Activated T-cell treated with anti-CD3 and anti-CD28 coated beads, Interleukin-2, amount 50 U/mL, for 48 hours (primary cell): ENCODE measurements at places on chromosomes 5 and 9.
A peak's percentile ranks its signal among the peaks of the same experiment; 100 is the strongest.

DNA sequence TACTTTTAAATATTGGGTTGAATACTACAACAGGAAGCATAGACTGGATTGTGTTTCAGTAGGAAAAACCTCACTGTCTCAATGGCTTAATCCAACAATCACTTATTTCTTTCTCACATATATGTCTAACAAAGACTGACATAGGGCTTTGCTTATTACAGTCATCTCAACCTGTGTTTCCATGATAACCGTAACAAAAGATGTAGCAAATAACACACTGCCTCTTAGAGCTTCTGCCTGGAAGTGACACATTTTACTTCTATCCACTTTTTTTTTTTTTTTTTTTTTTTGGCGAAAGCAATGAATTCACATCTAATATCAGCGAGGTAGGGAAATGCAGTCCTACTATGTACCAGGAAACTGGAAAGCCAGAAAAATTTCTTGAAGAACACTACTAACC lies 204.9 kb upstream of the CDKN2B start:
- no peak for DNase-seq

GRCh38 chr9:125183561-125183960 lies 6.0 kb downstream of the PPP6C start:
- no peak for DNase-seq

GRCh38 chr9:124897570-124898460 lies 35.9 kb downstream of the ARPC5L start:
- no peak for DNase-seq

DNA sequence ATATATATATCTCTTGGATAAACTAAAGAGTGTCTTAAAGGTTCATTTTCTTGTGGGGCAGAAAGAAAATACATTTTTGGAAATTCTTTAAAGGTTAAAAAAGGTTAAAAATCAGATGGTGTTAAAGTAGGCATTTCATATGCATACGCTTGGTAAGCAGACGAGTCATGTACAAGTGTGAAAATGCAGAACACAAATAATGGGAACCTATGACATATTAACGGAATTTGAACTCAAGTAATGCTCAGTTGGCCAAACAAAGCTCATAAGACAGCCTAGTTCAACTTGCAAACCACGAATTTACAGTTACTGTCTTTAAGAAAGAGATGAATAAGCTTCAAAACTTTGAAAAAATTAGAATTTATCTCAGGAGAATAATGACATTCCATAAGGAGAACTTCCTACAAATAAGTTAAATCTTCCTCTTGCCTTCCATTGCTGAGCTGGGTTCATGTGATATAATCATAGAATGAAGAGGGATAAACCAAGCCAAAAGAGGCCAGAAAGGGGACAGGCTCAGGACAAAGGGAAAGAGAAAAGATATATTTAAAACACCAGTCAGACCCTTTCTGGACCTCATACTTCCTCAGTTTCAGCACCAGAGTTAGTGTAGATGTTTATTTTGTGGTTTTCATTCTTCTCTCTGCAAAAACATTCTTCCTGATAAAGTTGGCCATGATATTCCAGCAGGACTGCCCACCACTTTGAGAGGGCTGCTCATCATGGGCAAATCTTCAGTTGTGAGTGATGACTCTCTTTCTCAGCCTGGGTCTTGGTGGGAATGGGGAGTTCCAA lies 256.7 kb upstream of the CD180 start:
- DNase-seq, result no peak

DNA sequence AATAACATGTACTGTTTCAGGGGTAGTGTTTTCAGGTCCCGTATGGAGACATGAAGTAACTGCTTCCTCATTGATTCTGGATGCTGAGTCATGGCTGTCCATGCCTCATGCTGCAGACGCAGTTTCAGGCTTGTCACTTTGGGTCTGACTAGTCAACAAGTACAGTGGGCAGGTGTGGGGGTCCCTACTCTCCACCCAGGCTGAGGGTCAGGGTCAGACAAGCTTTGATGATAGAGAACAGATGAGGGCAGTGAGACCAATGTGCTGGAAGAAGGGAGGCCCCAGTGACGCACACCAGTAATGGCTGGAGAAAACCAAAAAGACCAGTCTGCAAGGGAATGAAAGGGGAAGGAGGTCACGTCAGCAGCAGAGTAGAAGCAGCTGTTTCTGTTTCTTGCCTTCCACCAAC lies 80.0 kb upstream of the NFIL3 start:
- DNase-seq, result peak; percentile 21

DNA sequence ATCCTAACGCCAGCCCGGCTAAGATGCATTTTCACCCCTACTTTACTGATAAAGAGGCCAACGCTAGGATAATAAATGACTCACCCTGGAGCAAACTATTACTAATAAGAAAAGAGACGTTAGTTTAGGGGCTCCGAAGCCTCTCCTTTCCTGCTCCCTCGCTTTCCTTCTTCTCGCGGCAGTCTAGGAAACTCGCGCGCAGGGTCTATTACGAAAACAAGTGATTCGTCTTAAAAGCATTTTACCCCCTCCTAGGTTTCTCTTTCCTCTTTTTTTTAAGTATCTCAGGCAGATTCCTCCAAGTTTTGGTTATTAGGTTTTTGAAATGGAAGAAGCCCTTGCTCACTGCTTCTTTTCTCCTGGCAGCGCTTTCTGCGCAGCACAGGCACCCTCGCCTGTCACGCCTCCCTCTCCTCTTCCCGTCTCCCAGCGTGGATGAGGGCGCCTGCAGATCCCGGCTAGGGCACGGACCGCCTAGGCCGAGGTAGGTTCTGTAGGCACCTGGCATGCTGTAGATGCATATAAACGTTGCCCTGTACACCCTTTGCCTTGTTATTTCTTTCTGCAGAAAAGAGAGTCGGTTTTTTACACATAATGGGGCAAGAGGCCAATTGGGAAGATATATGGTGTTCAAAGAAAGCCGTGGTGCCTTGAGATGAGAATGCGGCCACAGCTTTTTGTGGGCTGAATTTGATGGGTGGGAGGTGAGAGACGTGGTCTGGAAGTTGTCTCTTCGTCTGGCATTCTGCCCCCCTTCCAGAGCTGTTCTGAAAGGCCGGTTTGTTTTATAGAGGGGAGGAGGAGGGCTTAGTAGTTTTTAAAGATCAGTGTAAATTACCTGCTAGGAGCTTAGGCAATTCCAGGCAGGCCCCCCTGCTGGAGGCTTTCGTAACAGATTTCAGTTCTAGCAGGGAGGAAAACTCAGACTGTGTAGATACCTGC lies 983 bp downstream of the GCNT1 start:
- DNase-seq, result peak; percentile 32

- no peak for DNase-seq
Measured at GRCh38 chr5:149333711-149334443, 11.4 kb upstream of the GRPEL2 start.

GRCh38 chr5:14252793-14253192 lies 109.7 kb downstream of the TRIO start:
- no peak for DNase-seq

GRCh38 chr9:93268551-93269314 lies 84.8 kb downstream of the WNK2 start:
- peak; percentile 42 for DNase-seq

- no peak for DNase-seq
Measured at GRCh38 chr9:131178926-131179325, 53.5 kb downstream of the NUP214 start.
